ENCODE measurements at places on chromosomes 11 and 22. TPM values are rescaled to one million over a fixed set of nuclear protein-coding genes. Genes with fewer than 3 reads are reported as not detected.

Gene CCDC15
- 0.91 TPM for polyA plus RNA-seq

Gene SPDYC
- not detected for polyA plus RNA-seq

Gene CNIH2
- 2.0 TPM for polyA plus RNA-seq

Gene PIWIL4
- polyA plus RNA-seq = 2.4 TPM

DNA sequence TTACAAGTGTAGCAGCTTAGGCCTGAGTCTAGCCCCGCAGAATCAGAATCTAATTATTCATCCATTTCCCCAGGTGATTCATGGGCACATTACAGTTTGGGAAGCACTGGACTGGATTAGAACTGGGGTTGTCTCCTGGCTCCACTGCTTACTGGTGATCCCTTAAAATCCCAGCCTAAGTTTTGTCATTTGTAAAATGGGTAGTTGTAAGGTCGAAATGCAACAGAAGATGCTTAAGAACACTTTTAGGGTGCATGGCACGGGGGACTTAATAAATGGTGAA, 1.3 kb downstream of the STX3 start:
- no peak for DNase-seq

GRCh38 chr11:119000906-119001305, 3.0 kb downstream of the CENATAC start:
- DNase-seq = no peak

DNA sequence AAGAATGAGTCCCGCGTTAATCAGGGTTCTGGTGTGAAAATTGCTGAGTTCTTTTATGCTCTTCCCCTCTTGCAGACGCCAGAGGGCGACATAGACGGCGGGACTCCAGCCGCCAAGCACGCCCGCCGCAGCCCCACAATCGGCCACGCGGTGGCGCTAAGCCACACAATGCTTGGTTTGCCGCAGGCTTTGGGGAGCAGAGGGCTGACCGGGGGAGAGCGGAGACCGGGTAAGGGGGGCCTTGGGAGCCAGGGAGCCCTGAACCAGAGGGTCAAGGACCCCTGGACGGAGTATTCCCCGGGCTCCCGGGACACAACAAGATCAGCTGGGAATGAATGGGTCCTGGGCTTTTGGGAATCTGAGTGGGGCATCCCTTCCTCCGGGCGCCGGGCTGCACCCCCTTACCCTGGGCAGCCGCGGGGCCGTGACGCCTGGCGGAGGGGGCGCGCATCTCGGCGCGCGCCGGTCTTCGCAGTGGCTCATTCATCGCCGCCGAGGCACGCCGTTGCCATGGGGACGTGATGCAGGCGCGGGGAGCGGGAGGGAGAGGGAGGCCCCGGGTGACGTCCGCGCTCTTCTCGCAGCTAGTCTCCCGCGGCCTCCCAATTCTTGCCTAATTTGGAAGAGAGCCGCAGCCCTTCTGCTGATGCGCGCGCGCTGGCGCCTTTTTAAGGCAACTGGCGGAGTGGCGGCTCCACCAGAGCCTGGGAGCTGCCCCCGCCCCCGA, 12.2 kb upstream of the NPAS4 start:
- DNase-seq = peak; percentile 94

GRCh38 chr11:2804701-2805387, 80.7 kb downstream of the CDKN1C start:
- DNase-seq = no peak

- DNase-seq = no peak
Measured at GRCh38 chr22:49205483-49205800, 622.2 kb downstream of the BRD1 start.

GRCh38 chr22:49734390-49734789, 93.3 kb downstream of the BRD1 start:
- DNase-seq = no peak

DNA sequence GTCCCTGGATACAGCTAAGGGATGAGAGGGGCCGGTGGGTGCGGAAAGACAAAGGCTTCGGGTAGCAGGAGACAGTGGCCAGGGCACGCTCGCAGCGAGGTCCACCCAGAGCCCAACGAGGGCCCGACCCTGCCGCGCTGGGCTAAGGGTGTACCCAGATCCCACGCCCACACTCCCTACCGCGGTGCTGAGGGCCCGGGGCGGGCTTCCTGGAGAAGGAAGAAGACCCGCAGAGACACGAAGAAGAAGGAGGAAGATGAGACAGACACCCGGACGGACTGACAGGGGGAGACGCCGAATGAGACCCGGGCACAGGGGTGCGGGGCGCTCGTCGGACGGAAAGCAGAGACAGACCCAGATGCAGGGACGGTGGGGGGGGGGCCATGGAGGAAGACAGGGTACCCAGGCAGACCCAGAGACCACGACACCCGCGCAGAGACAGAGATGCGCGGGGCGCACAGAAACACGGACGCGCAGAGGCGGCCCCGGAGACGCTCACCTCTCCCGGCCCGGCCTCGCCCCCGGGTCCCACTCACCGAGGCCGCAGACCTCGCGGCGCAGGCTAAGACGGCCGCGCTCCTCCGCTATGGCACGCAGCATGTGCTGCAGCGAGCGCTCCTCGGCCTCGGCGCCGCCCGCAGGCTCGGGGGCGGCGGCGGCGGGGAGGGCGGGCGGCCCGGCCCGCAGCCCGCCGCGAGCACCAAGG, 437 bp downstream of the KIAA0930 start:
- no peak for DNase-seq

DNA sequence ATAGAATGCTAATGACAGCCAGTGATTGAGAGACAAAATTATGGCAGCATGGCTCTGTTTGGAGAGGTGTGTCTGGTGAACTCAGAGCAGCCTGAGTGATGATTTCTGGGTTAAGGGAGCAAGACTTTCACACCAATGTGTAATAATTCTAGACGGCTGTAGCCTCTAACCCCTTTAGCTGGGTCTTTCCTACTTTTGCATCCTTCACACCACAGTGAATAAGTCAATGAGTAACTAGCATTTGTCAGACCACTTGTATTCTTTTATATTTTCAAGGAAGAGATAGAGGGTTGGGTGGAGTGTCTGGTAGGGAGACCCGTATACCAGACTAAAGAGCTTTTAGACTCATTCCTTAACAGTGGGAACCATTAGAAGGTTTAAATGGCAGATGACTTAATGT, 50.4 kb downstream of the ATXN10 start:
- no peak for DNase-seq

DNA sequence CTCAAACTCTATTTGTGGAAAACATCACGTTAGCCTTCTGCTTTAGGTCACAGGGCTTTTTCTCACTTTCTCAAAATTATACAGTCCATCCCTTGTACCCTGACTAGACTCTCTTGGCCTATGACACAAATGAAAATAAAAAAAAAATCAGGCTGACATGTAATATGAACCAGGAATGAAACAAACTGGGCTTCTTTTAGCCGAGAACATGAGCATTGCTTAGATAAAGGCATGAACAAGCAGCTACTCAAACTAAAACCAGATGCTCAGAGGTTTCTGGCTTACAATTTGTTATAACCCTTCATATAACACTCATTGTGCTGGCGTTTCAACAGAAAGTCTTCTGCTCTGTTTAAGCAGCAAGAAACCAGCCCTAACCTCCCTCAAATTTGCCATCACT, 265.5 kb upstream of the NARS2 start:
- DNase-seq = peak; percentile 91

DNA sequence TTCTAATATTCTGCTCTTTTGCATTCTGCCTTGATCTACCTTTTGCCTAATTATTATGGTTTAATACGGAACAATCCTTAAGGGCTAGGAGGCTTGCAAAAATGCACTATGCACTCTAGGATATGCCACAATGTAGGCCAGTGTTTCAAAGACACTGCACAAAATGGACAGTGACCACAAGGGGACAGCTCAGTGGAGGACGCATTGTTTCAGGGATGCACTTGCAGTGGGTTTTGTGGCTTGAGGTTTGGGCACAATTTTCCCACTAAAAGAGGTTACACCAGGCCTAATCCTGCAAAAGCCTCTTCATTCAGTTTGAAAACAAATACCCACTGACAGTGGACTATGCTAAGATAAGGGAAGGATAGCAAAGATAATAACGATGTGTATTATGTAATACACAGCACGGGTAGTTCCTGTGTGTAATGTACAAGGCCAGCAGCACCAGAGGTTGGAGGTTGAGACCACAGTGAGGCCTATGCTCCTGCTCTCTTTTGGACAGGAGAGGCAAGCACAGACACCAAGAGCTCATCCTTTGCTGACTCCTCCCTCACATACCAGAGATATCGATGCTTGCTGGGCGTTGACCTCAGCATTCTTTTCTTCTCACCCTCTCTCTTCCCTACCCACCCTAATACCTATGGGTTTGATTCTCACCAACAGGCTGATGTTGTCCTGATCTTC, 12.7 kb downstream of the MAP6 start:
- no peak for DNase-seq

GRCh38 chr22:40965936-40966725, 15.0 kb downstream of the RBX1 start:
- DNase-seq = no peak

All from lung (tissue), 17 donors.